Osteoblast (primary cell): ENCODE measurements at places on chromosomes 11 and 22. TPM values are rescaled to one million over a fixed set of nuclear protein-coding genes. Genes with fewer than 3 reads are reported as not detected.
A peak's percentile ranks its signal among the peaks of the same experiment; 100 is the strongest.

DNA sequence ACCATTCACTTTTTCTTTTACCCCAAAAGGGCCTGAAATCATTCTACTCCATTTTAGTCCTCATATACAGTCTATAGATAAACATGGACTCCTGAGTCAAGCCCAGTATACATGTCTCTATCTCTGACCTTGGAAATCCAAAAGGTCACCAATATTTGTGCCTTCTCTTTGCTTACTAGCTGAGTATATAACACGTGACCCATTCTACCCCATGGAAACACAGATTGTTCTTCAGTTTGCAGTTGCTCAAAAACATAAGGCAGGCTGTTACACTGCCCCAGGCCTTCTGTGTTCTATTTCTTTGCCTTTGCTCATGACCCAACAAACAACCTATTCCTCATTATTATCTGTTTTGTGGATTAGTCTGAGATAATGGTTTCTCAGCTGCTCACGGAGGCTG lies 5.8 kb downstream of the NRIP3 start:
- DNase-seq: no peak

DNA sequence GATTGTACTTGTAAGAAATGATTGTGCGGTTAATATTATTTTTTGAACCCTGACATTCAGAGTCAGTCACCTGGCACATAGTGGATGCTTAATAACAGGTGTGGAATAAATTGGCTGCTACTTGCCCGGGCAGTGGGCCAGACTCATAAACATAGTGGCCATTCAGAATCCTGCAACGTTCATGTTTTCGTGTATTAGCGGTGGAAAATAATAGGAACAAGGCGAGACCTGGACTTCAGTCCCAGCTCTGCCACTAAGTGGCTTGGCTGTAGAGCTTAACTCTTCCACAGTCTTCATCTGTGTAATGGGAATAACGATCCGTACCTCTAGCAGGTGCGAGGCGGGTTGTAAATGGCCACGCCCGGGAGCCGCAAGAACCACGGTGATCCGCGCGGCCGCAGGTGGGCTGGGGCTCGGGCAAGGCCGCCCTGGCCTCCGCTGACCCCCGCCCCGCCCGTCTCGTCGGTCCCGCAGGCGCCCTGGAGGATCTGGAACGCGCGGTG lies 761 bp upstream of the TMEM25 start:
- DNase-seq: peak; percentile 83

SCN2B gene
- total RNA-seq: not detected in 2 replicates

DNA sequence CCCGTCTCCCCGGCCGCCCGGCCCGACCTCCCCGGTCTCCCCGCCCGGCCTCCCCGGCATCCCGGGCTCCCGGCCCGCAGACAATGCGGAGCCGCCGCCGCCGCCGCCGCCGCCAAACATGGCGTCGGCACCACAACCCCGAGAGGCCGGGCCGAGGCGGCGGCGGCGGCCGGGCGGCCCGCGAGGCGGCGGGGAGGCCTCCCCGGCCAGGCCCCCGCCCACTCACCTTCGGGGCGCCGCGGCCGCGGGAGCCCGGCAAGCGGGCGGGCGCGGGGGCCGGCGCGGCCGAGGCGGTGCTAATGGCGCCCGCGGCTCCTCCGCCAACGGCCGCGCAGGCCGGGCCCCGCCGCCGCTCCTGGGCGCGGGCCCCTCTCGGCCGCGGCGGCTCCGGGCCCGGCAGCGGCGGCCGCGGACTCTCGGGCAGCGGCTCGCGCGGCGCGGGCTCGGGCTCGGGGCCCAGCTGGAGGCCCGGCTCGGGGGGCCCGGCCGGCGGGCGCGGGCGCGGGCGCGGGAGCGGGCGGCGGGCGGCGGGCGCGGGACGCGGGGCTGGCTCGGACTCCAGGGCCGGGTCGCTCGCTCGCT lies 311 bp downstream of the BRD1 start:
- DNase-seq: peak; percentile 96

OR51B4 gene
- total RNA-seq: not detected in 2 replicates

GRCh38 chr11:92131289-92131865 lies 93.2 kb upstream of the FAT3 start:
- no peak for DNase-seq

CFAP300 gene
- total RNA-seq: 6.5 and 11.5 TPM in 2 replicates

DNA sequence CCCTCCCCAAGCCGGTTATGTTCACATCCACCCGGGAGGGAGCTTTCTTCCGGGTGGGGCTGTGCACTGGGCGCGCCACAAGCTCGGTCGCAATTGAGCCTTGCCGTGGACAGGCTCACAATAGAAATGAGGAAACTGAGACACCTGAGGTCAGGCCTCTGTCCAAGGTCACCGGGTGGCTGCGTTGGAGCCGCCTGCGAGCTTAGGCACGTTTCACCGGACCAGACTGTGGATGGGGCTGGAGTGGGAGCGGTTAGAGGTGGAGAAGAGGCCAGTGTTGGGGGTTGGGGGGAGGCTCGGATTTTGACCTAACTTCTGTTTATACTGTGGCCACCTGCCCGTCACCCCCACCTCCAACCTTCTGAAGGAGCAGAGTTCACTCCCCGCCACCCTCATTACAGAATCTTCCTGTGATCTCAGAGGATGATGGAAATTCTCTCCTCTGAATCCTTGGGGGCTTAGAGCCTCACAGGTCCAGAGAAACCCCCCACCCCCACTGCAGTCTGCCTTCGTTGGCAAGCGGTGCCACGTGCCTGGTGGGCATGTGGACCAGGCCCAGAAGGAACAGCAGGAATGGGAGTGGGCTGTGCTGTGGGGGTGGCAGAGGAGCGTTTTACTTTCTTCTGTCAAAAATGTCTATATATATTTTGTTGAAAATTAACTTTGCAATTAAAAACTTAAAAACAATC lies 631 bp upstream of the NPTXR start:
- DNase-seq: no peak

GRCh38 chr11:119727523-119728151 lies 1.4 kb downstream of the NECTIN1 start:
- DNase-seq: peak; percentile 90

GRCh38 chr22:17648569-17648968 lies 10.0 kb downstream of the BCL2L13 start:
- DNase-seq: no peak

- no peak for DNase-seq
These were observed 6.8 kb upstream of the SART1 start for GRCh38 chr11:65954771-65955170.

GRCh38 chr11:121478895-121479697 lies 26.3 kb upstream of the SORL1-AS1 start:
- DNase-seq: no peak

DNA sequence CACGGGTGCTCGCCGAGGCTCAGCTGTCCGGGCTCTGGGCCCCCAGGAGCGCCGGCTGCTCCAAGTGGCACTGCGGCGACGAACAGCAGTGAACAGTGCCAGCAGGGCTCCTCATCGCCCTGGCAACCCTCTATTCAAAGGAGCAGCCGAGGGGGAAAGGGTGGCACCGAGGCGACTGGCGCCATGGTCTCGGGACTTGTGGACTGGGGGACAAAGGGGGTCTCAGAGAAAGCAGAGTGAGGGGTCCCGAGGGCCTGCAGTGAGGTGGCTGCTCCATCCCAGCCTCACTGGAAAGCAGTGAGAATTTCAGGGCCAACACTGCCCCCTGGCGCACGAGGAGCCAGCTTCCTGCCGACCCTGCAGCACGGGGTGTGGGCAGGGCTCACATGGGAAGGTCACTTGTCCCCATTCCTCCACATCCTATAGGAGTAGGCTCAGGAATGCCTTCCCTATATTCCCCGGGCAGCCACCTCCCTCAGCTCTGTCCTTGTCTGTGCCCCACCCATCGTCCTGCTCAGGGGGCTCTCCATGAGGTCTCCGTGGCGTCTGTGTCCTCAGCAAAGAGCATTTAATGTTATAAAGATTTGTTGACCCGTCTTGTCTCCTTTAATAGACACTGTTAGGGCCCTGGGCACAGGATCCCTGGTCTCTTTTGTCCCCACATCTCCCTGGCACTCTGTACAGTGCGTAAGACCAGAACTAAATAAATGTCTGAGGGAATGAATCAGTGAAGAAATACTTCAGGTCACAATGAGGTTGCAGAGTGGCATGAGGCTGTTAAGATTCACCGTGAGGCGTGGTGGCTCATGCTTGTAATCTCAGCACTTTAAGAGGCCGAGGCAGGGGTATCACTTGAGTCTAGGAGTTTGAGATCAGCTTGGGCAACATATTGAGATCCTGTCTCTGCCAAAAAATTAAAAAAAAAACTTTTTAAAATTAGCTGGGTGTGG lies 26.4 kb downstream of the LRFN4 start:
- DNase-seq: peak; percentile 93
